ENCODE measurements at places on chromosomes 2 and 18.
A peak's percentile ranks its signal among the peaks of the same experiment; 100 is the strongest.

GRCh38 chr2:197075754-197076337 is 149.3 kb upstream of the PGAP1 start:
- DNase-seq = no peak

- DNase-seq = no peak
These were observed 17.1 kb upstream of the GPR45 start for GRCh38 chr2:105224444-105224843.

DNA sequence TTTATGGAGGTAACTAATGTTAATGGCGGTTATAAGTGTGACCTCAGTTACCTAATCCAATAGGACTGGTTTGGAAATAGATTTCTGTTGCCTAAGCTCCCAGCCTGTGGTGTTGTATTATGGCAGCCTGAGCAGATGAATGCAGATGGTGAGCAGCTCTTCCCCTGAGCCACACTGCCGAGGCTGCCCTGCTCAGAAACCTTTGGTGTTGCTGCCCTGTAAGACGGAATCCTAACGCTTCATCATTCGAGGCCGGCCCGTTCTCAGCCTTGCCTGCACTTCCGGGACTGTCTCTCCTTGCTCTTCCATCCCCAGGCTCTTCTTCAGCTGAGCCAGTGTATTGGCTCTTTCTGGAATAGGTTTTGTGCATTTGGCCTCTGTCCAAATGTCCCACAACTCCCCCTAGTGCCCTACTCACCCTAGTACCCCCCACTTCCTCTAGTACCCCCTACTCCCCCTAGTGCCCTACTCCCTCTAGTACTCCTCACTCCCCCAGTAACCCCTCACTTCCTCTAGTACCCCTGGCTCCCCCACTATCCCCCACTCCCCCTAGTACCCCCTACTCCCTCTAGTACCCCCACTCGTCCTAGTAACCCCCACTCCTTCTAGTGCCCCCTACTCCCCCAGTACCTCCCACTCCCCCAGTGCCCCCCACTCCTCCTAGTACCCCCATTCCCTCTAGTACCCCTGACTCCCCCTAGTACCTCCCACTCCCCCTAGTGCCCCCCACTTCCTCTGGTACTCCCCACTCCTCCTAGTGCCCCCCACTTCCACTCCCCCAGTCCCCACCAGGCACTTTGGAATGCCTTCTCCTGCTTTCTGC is 106.0 kb upstream of the TAF1B start:
- no peak for DNase-seq

- no peak for DNase-seq
These were observed 142.6 kb downstream of the DIS3L2 start for GRCh38 chr2:232104076-232104646.

- no peak for DNase-seq
These were observed 1791.8 kb upstream of the PIK3C3 start for GRCh38 chr18:40163254-40163653.

GRCh38 chr2:106076941-106077340 is 117.2 kb downstream of the UXS1 start:
- no peak for DNase-seq

- no peak for DNase-seq
These were observed 168.0 kb downstream of the ASXL3 start for GRCh38 chr18:33745871-33746545.

DNA sequence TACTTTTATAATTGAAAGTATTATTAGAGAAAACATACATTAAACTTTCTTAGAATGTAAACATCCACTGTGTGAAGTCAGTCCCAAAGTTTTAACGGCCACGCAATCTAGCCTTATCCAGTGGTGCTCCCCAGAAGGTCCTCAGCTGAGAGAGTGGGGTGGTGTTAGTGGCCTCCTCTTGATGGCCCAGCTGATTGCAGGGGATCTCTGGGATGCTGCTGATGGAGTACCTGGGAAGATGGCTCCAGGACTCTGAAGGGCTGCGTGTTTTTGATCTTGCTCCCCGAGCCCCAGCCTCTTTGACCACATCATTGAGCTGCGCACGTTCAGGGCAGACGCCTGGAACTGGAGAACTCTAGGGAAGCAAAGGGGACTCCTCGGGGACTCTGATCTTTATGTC is 181.4 kb downstream of the FAM210A start:
- DNase-seq = no peak

GRCh38 chr2:161245671-161246070 is 62.6 kb upstream of the PSMD14 start:
- no peak for DNase-seq

- DNase-seq = no peak
These were observed 47.2 kb downstream of the MEP1B start for GRCh38 chr18:32237049-32237448.

- DNase-seq = no peak
These were observed 62.4 kb upstream of the MMADHC start for GRCh38 chr2:149650006-149650405.

GRCh38 chr18:48542513-48543181 is 3.8 kb downstream of the CTIF start:
- DNase-seq = no peak

GRCh38 chr2:39664232-39664887 is 1.4 kb upstream of the TMEM178A start:
- no peak for DNase-seq

GRCh38 chr2:75609334-75609689 is 37.3 kb upstream of the MRPL19 start:
- no peak for DNase-seq

GRCh38 chr2:85611217-85611704 is 605 bp downstream of the C2orf68 start:
- no peak for DNase-seq

GRCh38 chr2:58235984-58236383 is 5.1 kb downstream of the FANCL start:
- DNase-seq = no peak

DNA sequence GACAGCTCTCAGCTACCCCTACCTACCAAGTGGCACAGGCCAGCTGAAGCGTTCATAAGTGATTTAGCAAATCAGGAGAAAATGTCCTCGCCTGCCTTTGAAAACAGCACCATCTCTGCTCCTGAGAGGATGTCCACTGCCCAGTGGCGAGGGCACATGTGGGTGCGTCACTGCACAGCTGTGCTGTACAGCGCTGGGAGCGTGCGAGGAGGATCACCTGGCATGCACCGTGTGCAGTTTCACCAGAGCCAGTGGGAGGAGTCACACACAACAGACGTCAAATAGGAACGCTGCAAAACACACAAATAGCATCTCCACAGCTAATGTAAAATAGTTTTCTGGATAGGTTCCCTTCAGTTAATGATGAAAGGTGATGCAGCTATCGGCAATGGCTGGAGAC is 154.1 kb downstream of the HDAC4 start:
- no peak for DNase-seq

DNA sequence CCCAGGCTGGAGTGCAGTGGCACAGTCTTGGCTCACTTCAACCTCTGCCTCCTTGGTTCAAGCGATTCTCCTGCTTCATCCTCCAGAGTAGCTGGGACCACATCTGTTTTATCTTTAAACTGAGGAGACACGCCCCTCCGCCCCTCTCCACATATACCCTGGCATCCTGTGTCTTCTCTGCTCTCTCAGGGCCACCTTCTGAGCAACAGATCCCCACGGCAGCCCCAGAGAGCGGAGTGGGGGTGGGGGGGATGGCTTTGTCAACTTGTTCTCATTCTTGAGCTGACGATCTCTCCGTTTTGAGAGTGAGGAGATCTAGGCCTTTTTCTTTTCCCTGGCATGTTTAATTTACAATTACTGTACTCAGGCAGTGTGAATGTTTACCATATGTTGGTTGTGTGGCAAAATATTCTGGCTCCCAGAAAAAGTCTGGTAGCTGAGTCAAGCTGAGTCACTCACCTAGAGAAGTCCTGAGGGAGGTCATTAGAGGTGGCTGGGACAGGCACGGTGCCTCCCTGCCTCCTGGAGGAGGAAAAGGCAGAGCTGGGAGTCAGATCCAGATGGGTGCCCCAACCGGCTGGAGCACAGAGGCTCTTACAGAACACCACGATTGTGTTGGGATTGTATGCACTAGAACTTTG is 19.5 kb upstream of the ID2 start:
- no peak for DNase-seq

GRCh38 chr2:134104754-134105153 is 149.1 kb upstream of the MGAT5 start:
- no peak for DNase-seq

- DNase-seq = peak; percentile 43
These were observed at the start of gene FMNL2 for GRCh38 chr2:152335016-152335725. Gene FMNL2 (plus strand): TSS chr2:152335174.

DNA sequence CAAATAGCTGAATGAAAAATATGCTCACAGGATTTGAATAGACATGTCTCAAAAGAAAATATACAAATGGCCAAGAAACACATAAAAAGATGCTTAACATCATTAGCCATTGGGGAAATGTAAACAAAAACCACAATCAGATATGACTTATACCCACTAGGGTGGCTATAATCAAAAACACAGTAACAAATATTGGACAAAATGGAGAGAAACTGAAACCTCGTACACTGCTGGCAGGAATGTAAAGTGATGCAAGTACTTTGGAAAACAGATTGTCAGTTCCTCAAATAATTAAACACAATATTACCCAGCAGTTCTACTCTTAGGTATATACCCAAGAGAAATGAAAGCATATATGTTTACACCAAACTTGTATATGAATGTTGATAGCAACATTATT is 213.0 kb downstream of the PHLPP1 start:
- DNase-seq = no peak

DNA sequence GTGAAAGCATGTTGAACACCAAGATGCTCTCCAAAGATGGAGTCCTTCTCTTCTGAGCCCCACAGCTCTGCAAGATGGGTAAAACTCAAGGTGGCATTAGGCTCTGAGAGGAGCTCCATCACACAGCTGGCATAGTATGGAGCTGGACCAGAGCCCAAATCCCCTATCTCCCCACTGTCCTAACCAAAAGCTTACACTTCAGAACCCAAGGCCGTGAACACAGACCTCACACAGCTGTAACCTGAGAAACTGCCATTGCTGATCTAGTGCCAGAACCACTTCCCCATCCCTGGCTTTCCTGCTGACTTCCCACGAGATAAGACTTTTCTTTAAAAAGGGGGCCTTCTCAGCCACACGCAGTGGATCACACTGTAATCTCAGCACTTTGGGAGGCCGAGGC is 25.0 kb downstream of the TTC32 start:
- no peak for DNase-seq

DNA sequence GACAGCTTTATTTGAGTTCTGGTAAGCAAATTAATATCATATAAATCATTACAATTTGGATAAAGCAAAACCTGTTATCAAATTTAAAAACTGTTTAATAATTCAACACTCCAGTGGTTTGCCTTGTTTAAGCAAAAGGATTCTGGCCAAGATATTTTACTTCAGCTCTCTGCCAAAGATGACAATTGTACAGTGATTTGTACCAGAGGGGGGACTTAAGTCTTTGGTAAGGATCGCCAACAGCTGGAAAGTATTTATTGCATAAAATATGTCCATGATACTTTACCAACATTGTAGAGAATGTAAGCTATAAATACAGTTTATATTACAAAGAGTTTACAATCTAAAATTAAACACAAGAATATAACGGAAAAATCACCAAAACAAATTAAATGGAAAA is 13.8 kb downstream of the PREPL start:
- no peak for DNase-seq

- DNase-seq = peak; percentile 52
These were observed 98.8 kb downstream of the TRABD2A start for GRCh38 chr2:84781942-84782716.

- no peak for DNase-seq
These were observed 5.0 kb downstream of the TFPI start for GRCh38 chr2:187549193-187549592.

GRCh38 chr2:169362894-169363559 is 693 bp upstream of the LRP2 start:
- DNase-seq = peak; percentile 11

GRCh38 chr18:77004555-77005380 is 127.8 kb downstream of the MBP start:
- no peak for DNase-seq

DNA sequence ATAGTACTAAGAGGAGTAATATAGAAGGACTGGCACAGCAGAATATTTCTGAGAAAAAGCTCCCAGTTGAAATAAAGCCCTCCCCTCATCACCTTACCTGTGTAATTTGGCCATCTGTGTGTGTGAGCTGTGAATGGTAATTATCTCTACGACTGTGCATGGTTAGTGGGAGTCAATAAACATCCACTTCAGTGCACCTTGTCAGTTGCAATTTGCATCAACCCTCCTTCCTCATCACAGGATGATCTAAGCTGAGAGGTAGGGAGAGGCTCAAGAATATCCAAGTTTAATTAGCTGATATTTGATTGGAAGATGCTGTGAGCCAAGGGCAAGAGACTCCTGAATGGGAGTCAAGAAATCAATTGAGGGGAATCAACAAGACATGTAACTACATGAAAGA is 694.9 kb upstream of the KLHL29 start:
- DNase-seq = no peak

Measured in stimulated activated CD4-positive, alpha-beta T cell treated with anti-CD3 and anti-CD28 coated beads, Interleukin-4, amount 100 ng/mL, for 1 hour (primary cell).